ENCODE measurements at places on chromosomes 16 and 17.

- DNase-seq = peak; percentile 74
Observed at GRCh38 chr17:75843577-75844529, at the start of gene UNC13D. TSS of gene UNC13D (minus strand) at chr17:75844404. CDS start at chr17:75844337, 67 bp downstream.

GRCh38 chr17:5234645-5235576 is at the start of gene SCIMP:
TSS of gene SCIMP (minus strand) at chr17:5234860. CDS start at chr17:5234755, 105 bp downstream.
- no peak for DNase-seq

DNA sequence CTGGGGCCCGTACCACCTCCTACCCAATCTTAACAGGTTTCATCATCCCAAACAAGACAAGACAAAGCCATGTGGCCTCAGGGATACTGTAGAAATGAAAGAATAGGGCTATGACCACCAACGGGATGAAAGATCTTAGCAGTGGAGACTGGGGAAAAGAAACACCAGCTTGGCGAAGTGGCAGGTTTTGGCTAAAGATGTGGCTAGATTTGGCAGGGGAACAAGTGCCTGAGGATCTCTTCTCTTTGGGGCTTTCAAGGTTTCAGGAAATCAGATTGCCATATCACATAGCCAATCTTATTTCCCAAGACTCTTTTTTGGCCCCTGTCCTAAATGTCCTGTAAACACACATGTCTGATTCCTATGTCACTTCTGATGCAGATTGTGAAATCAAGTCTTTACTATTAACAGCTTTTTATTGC is 6.9 kb downstream of the KRT24 start:
- DNase-seq = no peak

DNA sequence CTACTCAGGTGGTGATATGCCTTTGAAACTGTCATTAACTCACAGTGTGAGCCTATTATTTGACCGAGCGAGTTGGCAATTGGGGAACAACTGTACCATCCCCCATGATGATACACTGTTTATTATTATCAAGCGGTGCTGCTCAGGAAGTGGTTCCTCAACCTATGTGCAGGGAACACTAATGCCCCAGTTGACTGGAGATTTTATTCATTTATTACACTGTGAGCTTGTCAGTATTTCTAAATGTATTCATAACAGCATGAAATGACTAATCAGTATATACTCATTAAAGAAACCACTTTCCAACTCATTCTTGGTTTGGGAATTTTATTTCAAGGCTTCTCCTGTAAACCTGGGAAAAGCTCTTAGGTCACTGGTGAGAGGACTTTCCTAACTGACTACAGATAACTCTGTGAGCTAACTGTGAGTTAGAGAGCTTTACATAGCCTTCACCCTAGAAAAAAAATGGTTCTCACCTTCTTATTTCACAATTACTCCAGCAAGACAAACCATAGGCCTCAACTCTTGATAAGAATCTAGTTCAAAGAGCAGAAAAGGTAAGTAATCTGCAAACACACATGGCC is 42.4 kb downstream of the NXPH3 start:
- no peak for DNase-seq

GRCh38 chr17:6482105-6482455 is 37.8 kb downstream of the PIMREG start:
- DNase-seq = no peak

- DNase-seq = no peak
Observed at GRCh38 chr17:76314392-76315227, 6.5 kb upstream of the QRICH2 start.

- DNase-seq = no peak
Observed at GRCh38 chr17:79294459-79295071, 219.9 kb downstream of the ENGASE start.

DNA sequence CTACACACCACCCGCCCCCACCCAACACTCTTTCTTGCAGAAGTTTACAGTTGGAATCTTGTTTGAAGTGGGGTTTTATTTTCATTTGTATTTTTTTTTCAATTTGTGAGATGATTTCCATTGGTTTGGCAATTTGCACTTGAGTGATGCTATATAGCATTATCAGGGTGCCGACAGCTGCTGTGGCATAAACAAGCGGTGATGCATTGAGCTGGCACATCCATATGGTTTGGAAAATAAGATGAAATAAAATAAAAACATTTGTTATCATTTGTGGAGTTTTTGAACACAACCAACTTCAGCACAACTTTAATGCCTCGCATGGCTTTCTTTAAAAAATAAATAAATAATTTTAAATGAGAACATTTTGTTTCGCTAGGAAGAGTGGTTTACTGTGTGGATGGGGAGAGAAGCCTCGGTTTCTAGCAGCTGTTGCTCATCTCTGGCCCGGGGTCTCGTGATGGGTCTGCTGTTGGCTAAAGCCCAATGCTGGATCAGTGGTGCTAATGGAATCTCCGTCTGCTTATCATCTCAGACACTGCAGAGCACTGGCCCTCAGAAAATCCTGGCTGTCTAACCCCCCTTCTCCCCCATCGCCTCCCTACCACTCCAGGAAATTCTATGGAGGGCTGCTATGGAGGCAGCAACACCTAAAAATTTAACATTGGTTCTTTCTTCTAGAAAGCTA is 192.3 kb upstream of the MAF start:
- DNase-seq = no peak

All from GM12892 (cell line).